Endothelial cell (in vitro differentiated cells): ENCODE measurements at places on chromosomes 3 and 15. TPM values are rescaled to one million over a fixed set of nuclear protein-coding genes. Genes with fewer than 3 reads are reported as not detected.

DNA sequence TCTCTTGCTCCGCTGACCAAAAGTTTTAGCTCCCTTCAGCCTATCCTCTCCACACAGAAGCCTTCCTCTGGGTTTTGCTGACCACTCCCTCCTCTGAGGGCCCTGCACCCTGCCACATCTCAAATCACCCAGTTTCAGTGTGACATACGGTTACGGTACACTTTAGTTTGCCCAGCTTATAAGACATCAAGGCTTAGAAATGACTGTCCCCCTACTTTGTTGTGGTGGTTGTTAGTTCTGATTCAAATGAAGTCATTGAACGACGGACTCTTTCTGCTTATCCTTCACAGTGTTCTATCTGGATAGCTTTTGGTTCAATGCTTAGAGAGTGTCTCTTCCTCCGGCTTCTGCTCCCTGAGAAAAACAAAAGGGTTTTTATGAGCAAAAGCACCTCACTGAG, 68.0 kb upstream of the NDUFB4 start:
- no peaks in the 10 kb centered on the region for H3K27me3 ChIP-seq
- no peak for DNase-seq
- H3K27ac ChIP-seq = no peak overlapping the region
- H3K4me1 ChIP-seq = no peaks in the 10 kb centered on the region

DNA sequence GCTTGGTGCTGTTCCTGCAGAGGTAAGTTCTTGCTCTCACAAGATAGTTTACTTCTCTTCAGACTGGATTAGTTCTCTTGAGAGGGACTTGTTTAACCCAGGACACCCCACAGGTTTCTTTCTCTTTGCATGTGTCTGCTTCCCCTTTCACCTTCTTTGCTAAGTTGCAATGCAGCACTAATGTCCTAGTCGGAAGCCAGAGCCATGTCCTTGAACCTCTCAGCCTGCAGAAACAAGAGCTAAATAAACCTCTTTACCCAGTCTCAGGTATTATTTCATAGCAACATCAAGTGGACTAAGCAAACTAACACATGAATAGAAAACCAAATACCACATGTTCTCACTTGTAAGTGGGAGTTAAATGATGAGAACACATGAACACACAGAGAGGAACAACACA, 915.2 kb downstream of the NSUN3 start:
- no peak overlapping the region for H3K27ac ChIP-seq
- H3K27me3 ChIP-seq = peaks cover 2% of the 10 kb centered on the region
- H3K36me3 ChIP-seq = no peaks in the 10 kb centered on the region
- no peak for DNase-seq

The IREB2 gene
- total RNA-seq = 71.3 TPM

The AHSG gene
- not detected for total RNA-seq

The ANKRD34C gene
- not detected for total RNA-seq
